ENCODE measurements at places on chromosomes 6 and 20.

DNA sequence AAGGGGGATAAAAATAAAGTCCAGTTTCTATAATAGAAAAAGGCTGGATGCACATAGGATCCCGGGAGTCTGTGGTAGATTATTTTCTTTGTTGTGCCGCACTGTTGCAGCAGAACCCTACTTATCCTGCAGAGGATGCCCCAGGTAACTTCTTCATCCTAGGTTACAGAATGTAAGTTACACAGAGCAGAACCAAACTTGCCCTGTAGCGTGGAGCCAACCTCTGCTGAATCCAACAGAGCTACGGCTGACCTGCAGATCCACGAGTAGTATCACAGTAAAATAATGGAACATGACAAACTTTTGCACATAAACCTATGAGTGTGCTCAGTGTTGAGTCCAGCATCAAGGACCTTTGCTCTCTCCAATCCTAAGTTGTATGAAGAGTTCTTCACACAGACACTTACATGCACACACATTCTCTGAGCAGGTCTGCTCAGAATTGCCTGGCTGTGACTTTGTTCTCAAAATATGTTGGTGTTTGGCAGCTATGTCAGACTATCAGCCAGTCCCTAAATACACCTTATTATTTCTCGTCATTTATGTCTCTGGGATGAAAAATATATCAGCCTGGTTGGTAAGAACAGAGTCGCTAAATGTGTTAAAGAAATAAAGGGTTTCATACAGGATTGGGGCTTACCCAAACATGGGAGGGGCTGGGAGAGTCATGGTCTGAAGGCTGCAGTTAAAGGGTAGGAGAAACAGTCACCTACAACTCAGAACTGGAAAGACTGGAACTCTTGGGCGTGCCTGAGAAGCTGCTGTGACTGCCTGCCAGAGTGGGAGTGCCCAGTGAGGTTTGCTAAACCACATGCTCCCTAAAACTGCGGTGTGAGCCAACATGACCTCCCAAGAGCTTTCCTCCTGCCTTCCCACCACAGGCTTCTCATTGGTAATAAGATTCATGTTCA lies 165.1 kb upstream of the SLC24A3 start:
- no peak for DNase-seq

- DNase-seq: no peak
Observed at GRCh38 chr6:30494291-30494861, 5.1 kb downstream of the HLA-E start.

DNA sequence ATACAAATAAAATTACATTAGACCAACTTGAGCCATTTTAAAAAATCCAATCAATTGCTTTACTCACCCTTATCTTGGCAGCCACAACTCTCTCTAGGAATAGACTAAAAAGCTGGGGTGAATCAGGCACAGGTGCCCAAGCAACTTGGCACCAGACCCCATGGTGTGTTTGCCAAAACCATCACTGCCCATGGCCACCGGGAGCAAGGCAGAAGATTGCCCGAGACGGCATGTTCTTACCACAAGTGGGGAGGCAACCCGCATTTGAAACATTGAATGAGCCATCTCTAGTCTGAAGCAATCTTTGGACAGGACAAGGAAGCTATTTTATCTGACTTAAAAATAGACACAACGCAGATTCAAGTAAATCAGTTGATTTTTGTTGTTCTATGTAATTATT lies 69.0 kb downstream of the SMLR1 start:
- no peak for DNase-seq

DNA sequence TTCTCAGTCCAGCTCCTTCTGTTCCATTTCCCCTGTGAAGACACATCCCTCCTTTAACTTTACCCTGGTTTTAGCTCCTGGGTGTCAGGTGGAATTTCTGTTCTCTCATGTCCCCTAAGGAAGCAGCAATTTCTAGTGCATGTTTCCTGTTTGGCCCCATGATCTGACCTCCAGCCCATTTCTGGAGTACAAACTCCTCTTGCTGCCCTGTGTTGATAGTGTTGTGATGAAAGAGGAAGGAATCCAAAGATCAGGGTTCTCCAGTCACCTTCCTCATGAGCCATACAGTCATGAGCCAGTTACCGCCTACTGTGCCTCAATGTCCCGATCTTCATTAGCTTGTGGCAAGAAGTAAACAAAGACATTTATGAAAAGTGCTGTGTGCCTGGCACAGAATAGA lies 97.4 kb downstream of the PHACTR1 start:
- no peak for DNase-seq

GRCh38 chr20:58366866-58367265 lies 22.2 kb upstream of the VAPB start:
- no peak for DNase-seq

- peak; percentile 60 for DNase-seq
Observed at GRCh38 chr6:144285798-144286502, 815 bp downstream of the UTRN start.

DNA sequence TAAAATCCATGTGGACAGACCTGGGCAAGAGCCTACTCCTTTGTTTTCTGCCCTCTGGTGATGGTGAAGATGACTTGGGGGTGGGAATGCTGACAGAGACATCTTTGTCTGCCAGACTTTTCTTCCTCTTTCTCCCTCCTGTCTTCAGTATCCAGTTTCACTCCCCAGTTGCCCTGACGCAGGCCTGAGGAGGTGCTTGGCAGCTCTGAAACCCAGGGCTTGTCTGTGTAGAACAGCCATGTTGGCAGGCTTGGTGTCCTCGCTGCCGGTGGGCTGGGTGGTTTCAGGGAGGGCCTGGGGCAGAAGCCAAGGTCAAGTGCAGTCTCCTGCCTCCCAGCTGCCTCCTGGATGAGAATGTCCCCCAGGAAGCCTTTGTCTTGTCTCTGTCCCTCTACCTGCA lies 22.5 kb downstream of the CCDC167 start:
- no peak for DNase-seq

- DNase-seq: no peak
Observed at GRCh38 chr6:209432-210103, 82.7 kb upstream of the DUSP22 start.

DNA sequence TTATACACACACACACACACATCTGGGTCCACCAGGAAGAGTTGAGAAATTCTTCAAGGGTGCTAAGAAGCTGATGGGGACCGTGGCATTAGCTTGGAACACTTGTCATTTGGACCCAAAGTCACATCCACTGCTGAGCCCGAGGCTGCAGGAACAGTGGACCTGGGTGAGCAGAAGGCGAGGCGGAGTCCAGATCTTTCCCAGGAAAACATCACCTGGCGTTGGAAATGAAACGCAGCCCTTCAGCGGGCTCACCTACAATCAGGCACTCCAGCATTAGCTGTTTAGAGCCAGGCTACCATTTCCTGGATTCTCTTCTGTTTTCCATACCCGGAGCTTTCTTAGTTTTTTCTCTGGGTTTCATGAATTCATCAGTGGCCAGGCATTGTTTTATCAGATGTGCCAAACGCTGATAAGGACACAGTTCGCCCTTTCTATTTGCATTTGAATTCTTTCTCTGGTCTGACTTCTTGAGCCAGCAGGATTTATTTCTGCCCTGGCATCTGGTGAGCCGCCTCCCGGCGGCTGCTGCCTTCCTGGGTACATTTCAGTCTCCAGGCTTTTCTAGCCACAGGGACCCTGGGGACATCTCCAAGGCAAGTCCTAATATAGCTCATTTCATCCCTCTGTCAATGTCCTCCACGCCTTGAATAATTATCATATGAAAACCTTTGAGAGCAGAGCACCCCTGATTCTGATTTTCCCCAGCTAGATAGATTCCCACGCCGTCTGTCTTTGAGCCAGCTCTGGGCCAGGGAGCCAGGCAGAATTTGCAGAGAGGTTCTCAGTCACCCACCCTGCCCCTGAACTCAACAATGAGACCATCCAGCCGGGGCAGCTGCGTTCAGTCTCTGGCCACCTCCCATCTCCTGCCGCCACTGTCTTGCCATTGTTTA lies 170.9 kb downstream of the TTLL2 start:
- no peak for DNase-seq

DNA sequence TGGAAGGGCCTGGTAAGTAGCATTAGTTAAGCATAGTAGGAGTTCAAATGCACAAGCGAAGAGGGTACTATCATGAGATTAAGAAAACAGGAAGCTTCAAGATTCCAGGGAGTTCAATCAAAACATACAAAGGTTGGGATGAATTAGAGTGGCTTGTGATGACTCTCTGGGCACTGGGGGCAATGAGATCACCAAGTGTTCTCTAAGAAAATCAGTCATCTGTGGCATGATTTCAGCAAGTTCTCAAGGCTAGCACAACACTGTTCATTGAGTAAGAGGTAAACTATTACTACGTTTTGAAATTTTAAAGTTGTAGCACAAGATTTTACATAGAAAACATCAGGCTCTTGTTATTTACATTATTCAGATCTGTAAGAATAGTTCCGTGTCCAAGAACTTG lies 139.7 kb upstream of the FLRT3 start:
- DNase-seq: no peak

DNA sequence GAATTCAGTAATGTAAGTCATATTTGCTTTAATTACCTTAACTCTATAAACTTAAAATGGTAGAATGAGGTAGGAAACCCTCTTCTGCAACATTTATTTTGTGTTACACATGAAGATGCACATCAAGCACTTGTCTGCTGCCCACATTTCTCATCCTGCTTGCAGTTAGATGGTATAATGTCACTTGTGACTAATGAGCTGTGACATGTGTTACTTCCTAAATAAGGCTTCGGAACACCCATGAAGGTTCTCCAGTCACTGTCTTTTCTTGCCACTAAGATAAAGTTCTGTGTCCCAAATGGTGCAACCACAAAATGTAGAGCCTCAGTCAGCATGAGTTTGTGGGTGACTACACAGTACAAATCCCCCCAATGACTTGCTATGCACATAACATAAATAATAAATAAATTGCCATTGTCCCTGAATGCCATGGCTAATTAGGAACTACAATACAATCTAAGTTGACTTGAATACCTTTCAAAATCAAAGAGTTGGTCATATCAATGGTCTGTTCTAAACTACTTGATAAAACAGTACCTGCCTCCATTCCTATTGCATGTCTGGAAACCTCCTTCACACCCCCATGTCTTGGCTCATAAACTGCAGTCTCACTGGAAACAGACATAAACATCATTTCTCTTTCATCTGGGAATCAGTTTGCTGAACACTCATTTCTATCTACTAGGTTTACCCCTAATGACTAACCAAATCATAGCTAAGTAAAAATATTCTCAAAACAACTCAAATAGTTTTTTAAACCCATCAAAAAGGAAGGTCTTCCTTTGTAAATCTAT lies 157.2 kb downstream of the PTPRK start:
- DNase-seq: no peak

DNA sequence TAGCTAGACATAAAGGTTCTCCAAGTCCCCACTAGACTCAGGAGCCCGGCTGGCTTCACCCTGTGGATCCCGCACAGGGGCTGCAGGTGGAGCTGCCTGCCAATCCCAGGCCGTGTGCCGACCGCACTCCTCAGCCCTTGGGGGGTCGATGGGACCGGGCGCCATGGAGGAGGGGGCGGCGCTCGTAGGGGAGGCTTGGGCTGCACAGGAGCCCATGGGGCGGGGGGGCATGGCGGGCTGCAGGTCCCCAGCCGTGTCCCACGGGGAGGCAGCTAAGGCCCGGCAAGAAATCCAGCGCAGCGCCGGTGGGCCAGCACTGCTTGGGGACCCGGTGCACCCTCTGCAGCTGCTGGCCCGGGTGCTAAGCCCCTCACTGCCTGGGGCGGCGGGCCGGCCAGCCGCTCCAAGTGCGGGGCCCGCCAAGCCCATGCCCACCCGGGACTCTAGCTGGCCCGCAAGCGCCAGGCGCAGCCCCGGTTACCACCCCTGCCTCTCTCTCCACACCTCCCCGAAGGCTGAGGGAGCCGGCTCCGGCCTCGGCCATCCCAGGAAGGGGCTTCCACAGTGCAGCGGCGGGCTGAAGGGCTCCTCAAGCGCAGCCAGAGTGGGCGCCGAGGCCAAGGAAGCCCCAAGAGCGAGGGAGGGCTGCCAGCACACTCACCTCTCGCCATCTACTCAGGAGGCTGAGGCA lies 26.5 kb upstream of the ID1 start:
- no peak for DNase-seq

DNA sequence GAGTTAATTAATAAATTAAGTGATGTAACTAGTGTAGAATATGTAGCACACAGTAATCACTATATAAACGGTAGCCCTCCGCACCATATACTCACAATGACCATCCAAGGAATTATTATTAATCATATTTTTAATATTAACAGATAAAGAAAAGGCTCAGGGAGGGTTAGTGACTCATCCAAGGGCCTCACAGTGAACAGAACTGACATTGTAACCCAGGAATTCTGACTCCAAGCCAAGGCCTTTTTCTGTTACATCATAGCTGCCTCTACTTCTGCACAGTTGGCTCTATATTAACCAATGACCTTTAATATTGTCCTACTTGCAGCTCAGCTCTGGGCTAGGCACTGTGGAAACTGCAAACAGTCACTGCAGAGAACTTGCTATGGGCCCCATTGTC lies 117.5 kb upstream of the SIRPG start:
- no peak for DNase-seq

- no peak for DNase-seq
Observed at GRCh38 chr20:37237656-37238055, 24.0 kb downstream of the GHRH start.

DNA sequence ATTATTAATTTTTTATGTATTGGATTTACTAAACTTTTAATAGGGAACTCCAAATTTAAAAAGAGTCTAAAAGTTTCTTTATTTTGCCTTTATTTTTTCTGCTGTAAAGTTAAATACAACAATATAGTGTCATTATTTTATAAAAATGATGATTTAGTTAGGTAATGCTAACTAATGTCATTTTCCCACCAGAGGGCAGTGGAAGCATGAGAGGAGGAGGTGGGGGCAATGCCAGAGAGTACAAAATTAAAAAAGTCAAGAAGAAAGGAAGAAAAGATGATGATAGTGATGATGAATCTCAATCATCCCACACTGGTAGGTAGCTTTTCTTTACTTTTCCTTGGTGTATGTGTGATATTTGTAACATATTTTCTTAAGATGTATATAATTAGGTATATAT lies 20.2 kb upstream of the FHL5 start:
- peak; percentile 13 for DNase-seq

GRCh38 chr6:41583565-41583964 lies 37.4 kb downstream of the FOXP4 start:
- no peak for DNase-seq

DNA sequence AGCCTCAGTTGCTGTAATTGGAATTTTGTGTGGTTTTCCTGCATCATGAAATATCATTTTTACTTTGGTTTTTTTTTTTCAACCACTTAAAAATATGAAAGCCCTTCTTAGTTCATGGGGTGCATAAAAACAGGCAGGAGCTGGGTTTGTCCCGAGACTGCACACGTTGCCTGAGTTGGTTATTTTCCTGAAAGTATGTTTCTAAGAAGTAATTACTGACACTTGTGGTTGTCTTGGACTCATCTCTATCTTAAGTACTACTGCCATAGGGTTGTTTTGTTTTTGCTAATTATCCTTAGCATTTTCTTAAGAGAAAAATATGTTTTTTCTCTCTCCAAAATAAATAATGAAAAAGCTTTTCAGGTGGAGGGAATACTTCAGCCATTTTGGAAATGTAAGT lies 40.1 kb downstream of the FAM120B start:
- DNase-seq: no peak

Measured in AML-193 (cell line).